Activated CD4-positive, alpha-beta T cell treated with anti-CD3 and anti-CD28 coated beads, Interleukin-2, amount 50 U/mL, for 48 hours (primary cell): ENCODE measurements at places on chromosomes 1 and 21.

DNA sequence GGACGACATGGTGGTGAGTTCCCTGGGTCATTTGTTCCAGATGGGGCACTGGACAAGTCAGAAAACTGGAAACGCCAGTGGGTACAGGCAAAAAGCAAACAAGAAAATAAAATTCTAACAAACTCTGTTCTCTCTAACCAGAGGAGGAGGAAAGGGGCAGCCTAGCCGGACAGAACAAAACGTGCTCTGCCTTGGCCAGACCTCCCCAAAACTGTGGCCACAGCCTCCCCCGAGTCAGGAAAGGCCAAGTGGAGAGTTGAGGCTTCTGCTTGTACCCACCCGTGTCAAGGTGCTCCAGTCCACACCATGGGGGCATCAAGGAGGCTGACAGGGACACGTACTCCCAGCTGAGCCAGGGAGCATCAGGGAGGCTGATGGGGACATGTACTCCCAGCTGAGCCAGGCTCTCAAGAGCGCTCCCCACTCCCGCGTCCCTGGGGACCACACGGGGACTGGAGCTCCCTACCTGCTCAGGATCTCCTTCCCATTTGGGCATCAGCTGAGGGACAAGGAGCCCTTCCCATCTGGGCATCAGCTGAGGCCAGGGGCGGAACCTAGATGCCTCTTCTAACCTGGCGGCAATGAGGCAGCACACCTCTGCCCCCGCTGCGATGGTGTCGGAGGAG, 154.8 kb upstream of the COL6A1 start:
- DNase-seq: no peak

DNA sequence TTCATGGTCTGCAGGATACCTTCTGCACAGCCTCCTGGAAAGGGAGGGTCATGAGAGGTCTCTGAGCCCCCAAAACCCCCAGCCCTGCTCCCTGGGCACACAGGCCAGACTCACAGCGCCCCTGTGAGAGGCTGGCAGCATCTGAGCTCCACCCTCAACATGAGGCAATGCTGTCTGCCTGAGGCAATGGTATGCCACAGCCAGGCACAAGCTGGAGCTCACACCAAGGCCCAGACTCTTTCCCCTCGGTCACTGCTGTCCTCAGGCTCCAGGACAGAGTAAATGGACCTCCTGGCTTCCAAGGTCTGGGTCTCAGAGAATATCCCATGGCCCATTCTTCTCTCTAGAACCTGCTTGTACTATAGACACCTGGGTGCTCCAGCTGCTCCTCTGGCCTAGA, 17.2 kb downstream of the MEF2D start:
- no peak for DNase-seq

- no peak for DNase-seq
Measured at GRCh38 chr1:94115254-94115899, 5.6 kb downstream of the ABCA4 start.

DNA sequence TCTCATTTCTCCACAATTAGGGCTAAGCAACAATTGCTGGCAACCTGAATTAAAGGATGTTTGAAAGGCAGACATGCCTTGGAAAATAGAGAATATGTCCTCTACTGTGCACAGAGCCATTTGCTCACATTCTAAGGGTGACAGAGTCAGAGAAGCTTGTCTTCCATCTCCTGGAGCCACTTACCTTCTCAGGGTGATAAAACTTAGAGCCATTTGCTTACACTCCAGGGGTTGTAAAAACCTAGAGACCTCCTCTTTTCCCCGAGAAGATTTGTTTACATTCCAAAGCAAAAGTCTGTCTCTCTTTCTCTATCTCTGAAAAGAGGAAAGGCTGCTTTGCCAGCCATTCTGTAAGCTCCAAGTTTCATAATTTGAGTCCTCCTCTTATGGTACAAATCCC, 61.3 kb downstream of the LBR start:
- DNase-seq: no peak

DNA sequence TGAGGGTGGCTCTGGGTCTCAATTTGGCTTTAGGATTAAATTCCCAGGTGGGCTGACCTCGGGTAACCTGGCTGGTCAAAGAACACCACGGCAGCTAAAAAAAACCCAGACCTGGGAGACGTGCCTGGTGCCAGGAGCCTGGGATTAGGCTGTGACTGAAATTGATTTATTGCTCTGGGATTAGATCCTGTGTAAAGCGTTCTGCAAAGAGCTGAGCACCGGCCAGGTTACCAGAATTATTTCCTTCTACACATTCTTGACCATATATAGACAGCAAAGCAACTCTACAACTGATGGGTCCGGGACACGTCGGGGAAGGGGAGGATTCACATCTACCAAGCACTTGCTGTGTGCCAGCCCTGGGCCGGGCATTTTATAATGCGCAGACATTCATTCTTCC, 45.2 kb downstream of the TMCO4 start:
- DNase-seq: no peak

DNA sequence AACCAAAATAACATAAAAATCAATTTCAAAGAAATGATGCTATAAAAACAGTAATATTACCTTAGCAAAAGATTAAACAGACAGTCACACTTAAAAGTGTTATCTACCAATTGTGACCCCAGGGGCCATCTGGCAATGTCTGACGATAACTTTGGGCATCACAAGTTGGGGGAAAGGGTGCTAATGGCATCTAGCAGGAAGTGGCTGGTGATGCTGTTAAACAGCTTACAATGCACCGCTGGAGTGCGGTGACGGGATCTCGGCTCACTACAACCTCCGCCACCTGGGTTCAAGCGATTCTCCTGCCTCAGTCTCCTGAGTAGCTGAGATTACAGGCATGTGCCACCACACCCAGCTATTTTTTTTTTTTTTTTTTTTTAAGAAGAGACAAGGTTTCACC, 27.6 kb downstream of the NUP133 start:
- DNase-seq: no peak

- no peak for DNase-seq
Measured at GRCh38 chr1:29639156-29639736, 402.9 kb downstream of the PTPRU start.

- DNase-seq: no peak
Measured at GRCh38 chr1:30423570-30423969, 299.8 kb downstream of the MATN1 start.

DNA sequence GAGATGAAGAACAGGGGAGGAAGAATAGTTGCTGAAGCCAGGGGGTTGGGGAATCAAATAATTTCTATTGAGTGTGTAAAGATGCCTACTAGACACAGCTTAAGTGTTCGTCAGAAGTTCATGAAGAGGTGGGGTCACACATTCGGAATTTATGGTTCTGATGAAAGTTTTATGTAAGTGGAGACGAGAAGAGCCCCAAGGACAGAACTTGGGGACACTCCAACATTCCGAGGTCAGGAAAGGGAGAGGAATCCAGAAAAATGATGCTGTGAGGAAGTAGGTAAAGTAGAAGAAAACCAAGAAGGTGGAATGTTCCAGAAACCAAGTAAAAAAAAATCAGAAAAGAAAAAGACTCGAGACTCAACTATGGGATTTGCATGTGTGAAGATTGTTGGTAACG, 272.5 kb downstream of the SIPA1L2 start:
- DNase-seq: no peak

DNA sequence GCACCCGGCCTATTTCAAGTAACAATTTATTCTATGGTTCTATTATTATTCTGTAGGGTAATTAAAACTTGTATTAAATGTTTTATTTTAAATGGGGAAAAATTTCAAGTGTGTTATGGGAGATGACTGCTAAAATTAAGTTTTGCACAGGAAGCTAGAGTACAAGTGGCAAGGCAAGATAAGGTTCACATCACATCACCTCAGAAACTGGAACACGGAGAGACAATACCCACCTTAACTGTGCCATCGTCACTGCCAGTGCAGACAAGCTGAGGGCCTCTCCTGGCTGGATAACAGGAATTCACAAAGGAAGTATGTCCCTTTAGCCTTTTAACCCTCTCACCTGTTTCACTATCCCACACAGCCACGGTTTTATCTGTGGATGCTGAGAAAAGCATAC, 7.6 kb downstream of the SNRNP40 start:
- no peak for DNase-seq

GRCh38 chr1:90714521-90714951, 2.6 kb downstream of the BARHL2 start:
- no peak for DNase-seq

- no peak for DNase-seq
Measured at GRCh38 chr1:31366796-31367195, 6.1 kb downstream of the FABP3 start.

DNA sequence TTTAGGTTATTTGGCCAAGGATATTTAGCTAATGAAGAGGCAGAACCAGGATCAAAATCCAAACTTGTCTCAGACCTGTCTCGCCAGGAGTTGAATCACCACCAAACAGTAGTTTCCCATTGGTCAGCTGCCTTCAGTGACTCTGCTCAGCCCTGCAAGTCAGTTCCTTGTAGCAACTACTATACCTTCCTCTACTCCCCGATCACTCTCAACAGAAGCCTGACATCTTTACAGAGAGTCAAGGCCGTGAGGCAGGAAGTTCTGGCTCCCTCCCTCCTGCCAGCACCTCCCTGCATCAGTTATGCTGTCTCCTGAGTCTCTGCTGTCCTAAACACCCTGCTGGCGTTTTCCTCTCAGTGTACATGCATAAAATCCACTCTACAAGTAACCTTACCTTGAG, 13.2 kb downstream of the PSMD4 start:
- DNase-seq: no peak

DNA sequence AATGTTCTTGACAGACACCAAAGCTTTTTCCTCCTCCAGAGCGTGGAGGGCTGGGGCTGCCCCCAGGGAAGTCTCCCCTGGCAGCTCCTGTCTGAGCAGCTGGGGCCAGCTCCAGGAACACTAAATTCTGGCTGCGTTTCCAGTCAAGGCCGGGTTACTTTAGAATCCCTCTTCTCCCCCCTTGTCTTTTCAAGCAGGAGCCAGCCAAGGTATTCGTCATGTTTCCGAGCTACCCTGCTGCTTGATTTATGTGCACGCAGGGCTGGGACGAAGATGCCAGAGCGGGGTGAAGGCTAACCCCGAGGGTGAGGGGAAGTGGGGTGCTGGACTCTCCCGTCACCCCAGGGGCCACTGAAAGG, 68.1 kb upstream of the ANGPTL1 start:
- no peak for DNase-seq

DNA sequence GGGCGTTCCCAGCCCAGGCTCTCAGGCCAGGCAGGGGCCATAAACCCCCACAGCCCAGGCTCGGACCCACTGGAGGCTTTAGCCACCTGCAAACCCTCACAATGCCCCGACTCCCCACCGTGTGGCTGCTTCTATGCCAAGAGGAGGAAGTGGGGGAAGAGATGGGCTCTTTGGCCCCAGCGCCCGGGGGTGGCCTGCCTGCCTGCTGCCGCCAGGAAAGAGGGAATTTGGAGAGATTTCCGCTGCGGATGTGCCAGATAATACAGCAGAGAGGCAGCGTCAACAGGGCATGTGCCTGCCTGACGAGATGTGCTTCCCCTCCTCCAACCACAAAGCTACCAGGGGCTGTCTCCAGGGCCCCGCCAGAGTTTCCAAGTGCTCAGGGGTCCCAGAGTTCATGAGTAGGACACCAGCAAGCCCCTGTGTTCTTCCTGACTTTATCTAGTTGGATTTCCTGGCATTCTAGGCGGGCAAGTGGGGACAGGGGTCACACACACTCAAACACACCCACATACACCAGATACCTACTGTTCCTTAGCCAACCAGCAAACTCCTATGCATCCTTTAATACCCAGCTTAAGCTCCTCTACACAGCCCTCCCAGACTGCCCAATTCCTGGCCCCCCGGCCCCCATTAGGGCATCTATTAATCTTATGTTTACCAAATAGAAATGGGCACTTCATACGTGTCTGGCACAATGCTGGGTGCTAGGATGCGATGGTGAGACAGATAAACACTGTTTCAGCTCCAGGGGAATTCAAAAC, 14.1 kb downstream of the EPHA2 start:
- DNase-seq: no peak

DNA sequence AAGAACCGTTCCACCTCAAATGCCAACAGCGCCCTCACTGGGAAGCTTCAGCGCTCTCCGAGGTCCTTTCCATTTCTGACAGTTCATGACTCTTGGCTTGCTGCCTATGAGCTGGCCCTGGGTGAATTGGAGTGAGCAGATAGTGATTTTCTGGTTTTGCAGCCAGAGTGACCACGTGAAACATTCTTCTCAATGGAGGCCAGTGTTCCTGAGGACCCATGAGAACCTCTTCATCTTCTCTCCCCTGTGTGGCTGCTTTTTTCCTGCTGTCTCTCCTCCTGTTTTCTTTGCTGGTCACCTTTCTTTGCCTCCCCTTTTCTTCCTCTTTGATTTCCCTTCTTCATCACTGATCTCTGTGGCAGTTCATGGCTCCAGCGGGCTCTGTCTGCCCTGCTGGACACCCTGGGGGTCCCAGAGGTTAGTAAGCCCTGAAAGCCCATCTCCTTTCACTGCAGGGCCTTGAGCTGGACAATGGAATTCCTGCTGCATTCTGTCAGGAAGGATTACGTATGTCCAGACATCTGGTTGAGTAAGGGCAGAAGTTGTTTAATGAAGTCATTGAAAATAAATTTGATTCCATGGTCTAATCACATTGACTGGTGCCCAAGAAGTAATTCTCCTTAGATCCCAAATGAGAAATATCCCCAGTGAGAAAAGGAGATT, 29.9 kb downstream of the VASH2 start:
- DNase-seq: no peak

- no peak for DNase-seq
Measured at GRCh38 chr1:7220712-7221252, 435.5 kb downstream of the CAMTA1 start.

DNA sequence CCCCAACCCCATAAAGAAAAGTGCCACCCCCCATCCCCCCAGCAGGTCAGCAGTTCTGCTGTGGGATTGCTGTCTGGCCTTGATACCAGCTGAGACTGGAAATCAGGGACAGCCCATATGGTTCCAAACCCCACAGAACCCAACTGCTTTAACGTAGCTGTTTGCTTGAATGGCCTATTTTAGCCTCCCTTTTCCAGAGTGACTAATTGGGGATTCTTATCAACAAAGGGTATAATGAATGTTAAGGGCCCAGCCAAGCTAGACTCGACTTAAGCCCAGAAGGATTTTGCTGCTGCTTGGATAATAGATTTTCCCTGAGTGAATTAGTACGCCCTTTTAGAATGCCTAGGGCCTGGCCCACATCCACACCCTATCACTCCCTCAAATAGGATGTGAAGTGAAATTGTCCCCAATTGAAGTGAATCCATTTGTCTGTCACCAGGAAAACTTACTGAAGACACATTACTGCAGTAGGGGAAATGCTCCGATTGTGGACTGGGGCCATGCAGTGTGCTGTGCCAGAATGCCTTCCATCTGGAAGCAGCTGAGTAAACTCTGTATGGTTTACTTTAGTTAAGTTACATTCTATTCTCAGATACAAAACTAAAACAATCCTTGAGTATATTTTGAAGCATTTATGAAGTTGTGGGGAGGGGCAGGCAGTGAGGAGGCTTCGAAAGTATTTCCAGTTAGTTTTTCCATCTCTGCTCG, 156.9 kb downstream of the DHRS3 start:
- no peak for DNase-seq

GRCh38 chr1:208917723-208918122, 665.8 kb upstream of the CAMK1G start:
- no peak for DNase-seq
